Naive thymus-derived CD4-positive, alpha-beta T cell (primary cell): ENCODE measurements at places on chromosomes 7 and 10.

GRCh38 chr7:2287745-2288144 is 26.5 kb downstream of the SNX8 start:
- no peak overlapping the region for H3K4me3 ChIP-seq
- H3K27me3 ChIP-seq, result no peaks in the 10 kb centered on the region
- no peak for DNase-seq
- H3K36me3 ChIP-seq, result no peaks in the 10 kb centered on the region

DNA sequence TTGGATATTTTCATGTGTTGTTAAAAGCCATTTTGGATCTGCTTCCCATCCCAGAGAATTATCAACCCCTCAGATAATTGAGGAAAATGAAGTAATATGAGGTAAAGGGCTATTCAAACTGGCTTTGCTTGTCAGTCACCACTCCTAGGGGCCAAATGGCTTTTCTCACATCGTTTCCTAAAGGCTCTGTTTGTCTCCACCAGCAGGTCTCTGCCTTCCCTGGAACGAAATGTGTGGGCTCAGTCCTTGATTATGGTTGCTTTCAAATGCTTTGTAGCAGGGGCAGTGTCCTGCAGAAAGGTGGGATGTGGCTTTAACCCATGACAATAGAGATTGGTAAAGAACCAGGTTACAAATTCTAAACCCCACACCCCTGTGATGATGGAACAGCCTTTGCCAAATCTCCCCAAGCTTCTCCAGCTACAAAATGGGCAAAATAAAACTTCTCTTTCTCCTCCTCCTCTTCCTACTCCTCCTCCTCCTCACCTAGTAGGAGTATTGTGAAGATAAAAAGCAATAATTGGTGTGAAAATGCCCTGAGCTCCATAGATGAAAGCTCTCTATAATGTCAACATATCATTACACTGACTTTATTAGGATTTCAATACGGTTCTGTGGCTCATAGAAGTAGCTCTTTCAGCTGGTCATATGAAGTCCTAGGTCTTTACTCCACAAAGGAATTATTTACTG is 127.6 kb downstream of the CHN2 start:
- no peaks in the 10 kb centered on the region for H3K4me1 ChIP-seq
- no peak for DNase-seq
- no peaks in the 10 kb centered on the region for H3K36me3 ChIP-seq
- no peak overlapping the region for H3K27ac ChIP-seq

GRCh38 chr7:157339777-157340677 is 3.2 kb downstream of the DNAJB6 start:
- H3K27ac ChIP-seq, result no peak overlapping the region
- peak overlapping the region; percentile 32 for H3K4me3 ChIP-seq
- peak; percentile 72 for DNase-seq
- no peaks in the 10 kb centered on the region for H3K27me3 ChIP-seq
- peaks cover 3% of the 10 kb centered on the region for H3K36me3 ChIP-seq
- peaks cover 27% of the 10 kb centered on the region for H3K4me1 ChIP-seq

GRCh38 chr10:128096486-128097199 is 29.6 kb downstream of the MKI67 start:
- no peaks in the 10 kb centered on the region for H3K36me3 ChIP-seq
- H3K27ac ChIP-seq, result no peak overlapping the region
- H3K27me3 ChIP-seq, result no peaks in the 10 kb centered on the region
- peaks cover 25% of the 10 kb centered on the region for H3K4me1 ChIP-seq
- no peak overlapping the region for H3K4me3 ChIP-seq
- DNase-seq, result no peak

DNA sequence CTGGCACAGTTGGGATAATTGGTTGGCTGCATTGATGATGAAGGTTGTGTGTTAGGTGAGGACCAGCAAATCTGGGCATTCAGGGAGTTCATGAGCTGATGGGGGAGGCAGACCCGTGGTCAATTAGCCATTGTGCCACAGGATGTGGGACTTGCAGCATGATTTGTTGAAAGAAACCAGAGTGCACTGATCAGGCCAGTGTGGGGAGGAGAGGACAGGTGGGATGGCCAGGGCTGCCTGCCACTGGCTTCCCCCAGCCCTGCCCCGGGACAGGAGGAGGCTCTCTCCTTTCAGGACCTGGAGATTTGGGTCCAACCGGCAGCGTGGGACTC is 4.3 kb downstream of the CLIP2 start:
- no peak overlapping the region for H3K4me3 ChIP-seq
- peaks cover 11% of the 10 kb centered on the region for H3K4me1 ChIP-seq

- no peaks in the 10 kb centered on the region for H3K27me3 ChIP-seq
- no peak for DNase-seq
- H3K27ac ChIP-seq, result no peak overlapping the region
- H3K4me1 ChIP-seq, result no peaks in the 10 kb centered on the region
- H3K36me3 ChIP-seq, result no peaks in the 10 kb centered on the region
Measured at GRCh38 chr10:15630353-15630752, 89.4 kb downstream of the ITGA8 start.

GRCh38 chr7:114548081-114548980 is 133.7 kb downstream of the FOXP2 start:
- no peak for DNase-seq
- H3K27me3 ChIP-seq, result no peaks in the 10 kb centered on the region
- no peak overlapping the region for H3K4me3 ChIP-seq
- H3K36me3 ChIP-seq, result no peaks in the 10 kb centered on the region

DNA sequence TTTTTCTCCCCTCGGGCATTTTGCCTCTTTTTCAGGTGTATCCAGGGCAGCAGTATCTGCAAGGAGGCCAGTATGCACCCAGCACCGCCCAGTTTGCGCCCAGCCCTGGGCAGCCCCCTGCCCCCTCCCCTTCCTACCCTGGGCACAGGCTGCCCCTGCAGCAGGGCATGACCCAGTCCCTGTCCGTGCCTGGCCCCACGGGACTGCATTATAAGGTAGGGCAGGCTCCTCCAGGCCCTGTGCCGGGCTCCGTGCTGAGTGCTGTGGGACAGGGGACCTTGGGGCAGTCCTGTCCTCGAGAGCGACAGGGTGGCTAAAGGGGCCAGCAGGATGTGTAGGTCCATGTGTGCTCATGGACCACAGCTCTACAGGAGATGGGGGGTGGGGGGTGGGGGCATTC is 10.6 kb downstream of the ZMIZ2 start:
- peaks cover 5% of the 10 kb centered on the region for H3K36me3 ChIP-seq
- no peak overlapping the region for H3K4me3 ChIP-seq
- no peak overlapping the region for H3K27ac ChIP-seq
- H3K4me1 ChIP-seq, result peaks cover 10% of the 10 kb centered on the region

- no peaks in the 10 kb centered on the region for H3K27me3 ChIP-seq
- no peak overlapping the region for H3K27ac ChIP-seq
- H3K36me3 ChIP-seq, result no peaks in the 10 kb centered on the region
- no peaks in the 10 kb centered on the region for H3K4me1 ChIP-seq
Measured at GRCh38 chr7:26090927-26091519, 61.0 kb upstream of the NFE2L3 start.

DNA sequence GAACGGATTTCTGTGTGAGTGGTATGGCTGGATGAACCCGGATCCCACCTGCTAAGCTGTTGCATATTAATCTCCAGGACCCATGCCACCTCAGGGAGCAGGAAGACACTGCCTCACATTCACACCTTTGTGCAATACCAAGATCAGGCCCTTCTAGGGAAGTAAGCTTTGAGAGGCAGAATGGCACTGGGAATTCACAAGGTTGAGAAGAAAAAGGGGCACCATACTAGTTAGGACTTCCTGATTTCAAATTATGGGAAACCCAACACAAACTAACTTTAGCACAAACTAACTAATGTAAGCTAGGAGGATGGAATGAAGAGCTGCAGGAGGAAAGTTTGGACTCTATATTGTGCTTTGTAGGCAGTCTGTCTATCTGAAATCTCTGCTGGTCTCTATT is 71.3 kb downstream of the TBXAS1 start:
- H3K27me3 ChIP-seq, result no peaks in the 10 kb centered on the region
- H3K4me1 ChIP-seq, result no peaks in the 10 kb centered on the region
- H3K36me3 ChIP-seq, result no peaks in the 10 kb centered on the region
- no peak overlapping the region for H3K27ac ChIP-seq

GRCh38 chr7:151472644-151473380 is 32.9 kb upstream of the CRYGN start:
- peaks cover 15% of the 10 kb centered on the region for H3K4me1 ChIP-seq
- no peak overlapping the region for H3K4me3 ChIP-seq
- no peak overlapping the region for H3K27ac ChIP-seq
- no peak for DNase-seq
- H3K36me3 ChIP-seq, result peaks cover 6% of the 10 kb centered on the region
- no peaks in the 10 kb centered on the region for H3K27me3 ChIP-seq

DNA sequence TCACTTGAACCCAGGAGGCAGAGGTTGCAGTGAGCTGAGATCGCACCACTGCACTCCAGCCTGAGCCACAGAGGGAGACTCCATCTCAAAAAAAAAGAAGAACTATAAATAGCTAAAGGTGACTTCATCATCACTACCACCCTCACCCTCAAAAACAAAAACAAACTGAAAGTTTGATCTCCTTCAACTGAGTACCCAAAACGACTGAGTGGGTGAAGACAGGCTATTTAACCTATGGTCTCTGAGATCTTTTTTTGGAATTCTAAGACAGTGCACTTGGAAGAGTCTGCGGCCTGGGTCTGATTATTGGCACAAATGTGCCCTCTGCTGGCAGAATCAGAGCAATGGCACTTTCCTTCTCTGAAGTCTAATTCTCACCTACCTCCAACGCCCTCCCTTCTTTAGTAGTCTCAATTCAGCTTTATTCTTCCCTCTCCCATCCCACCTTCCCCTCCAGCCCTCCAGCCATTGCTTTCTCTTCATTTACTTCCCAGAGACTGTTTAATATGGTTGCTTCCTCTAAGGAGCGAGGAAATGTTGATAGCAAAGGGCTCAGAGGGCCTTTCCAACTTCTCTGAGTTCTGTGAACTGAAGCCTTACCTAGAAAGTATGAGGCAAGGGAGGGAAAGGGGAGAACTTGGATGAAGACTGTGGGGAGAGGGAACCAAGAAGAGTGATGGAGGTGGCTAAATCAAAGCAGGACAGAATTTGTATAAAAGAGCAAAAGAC is 2.9 kb upstream of the MYOZ1 start:
- H3K36me3 ChIP-seq, result no peaks in the 10 kb centered on the region
- no peak overlapping the region for H3K4me3 ChIP-seq
- peak; percentile 33 for DNase-seq
- H3K27ac ChIP-seq, result no peak overlapping the region
- no peaks in the 10 kb centered on the region for H3K27me3 ChIP-seq

GRCh38 chr7:106678795-106679152 is 17.8 kb upstream of the CCDC71L start:
- H3K27ac ChIP-seq, result no peak overlapping the region
- DNase-seq, result no peak
- H3K4me3 ChIP-seq, result no peak overlapping the region
- H3K36me3 ChIP-seq, result no peaks in the 10 kb centered on the region

- H3K4me1 ChIP-seq, result peaks cover 9% of the 10 kb centered on the region
- no peak overlapping the region for H3K27ac ChIP-seq
Measured at GRCh38 chr10:103854686-103855391, 537 bp downstream of the SH3PXD2A start.

- DNase-seq, result no peak
- no peaks in the 10 kb centered on the region for H3K36me3 ChIP-seq
- H3K27me3 ChIP-seq, result no peaks in the 10 kb centered on the region
- no peak overlapping the region for H3K27ac ChIP-seq
- no peak overlapping the region for H3K4me3 ChIP-seq
Measured at GRCh38 chr7:118938845-118939244, 714.3 kb downstream of the ANKRD7 start.

DNA sequence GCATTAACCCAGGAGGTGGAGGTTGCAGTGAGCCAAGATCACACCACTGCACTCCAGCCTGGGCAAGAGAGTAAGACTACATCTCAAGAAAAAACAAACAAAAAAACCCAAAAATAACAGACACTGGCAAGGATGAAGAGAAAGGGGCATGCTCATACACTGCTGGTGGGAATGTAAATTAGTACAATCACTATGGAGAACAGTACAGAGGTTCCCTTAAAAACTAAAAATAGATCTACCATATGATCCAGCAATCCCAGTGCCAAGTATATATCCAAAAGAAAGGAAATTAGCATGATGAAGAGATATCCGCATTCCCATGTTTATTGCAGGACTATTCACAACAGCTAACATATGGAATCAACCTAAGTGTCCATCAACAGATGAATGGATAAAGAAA is 66.4 kb upstream of the PLA2G12B start:
- no peaks in the 10 kb centered on the region for H3K4me1 ChIP-seq
- H3K4me3 ChIP-seq, result no peak overlapping the region
- DNase-seq, result no peak
- no peaks in the 10 kb centered on the region for H3K27me3 ChIP-seq
- peaks cover 25% of the 10 kb centered on the region for H3K36me3 ChIP-seq
- H3K27ac ChIP-seq, result no peak overlapping the region

- H3K27me3 ChIP-seq, result no peaks in the 10 kb centered on the region
- peak overlapping the region; percentile 15 for H3K4me3 ChIP-seq
- H3K36me3 ChIP-seq, result peaks cover 3% of the 10 kb centered on the region
- peak overlapping the region; percentile 58 for H3K27ac ChIP-seq
Measured at GRCh38 chr10:61942604-61943461, 41.3 kb downstream of the ARID5B start.

- DNase-seq, result no peak
- no peaks in the 10 kb centered on the region for H3K4me1 ChIP-seq
- H3K36me3 ChIP-seq, result no peaks in the 10 kb centered on the region
- H3K27ac ChIP-seq, result no peak overlapping the region
- no peak overlapping the region for H3K4me3 ChIP-seq
Measured at GRCh38 chr7:3267966-3268690, 32.9 kb upstream of the SDK1 start.

- H3K36me3 ChIP-seq, result no peaks in the 10 kb centered on the region
- DNase-seq, result no peak
- no peaks in the 10 kb centered on the region for H3K4me1 ChIP-seq
- no peak overlapping the region for H3K27ac ChIP-seq
Measured at GRCh38 chr7:135900065-135900546, 77.1 kb downstream of the MTPN start.

DNA sequence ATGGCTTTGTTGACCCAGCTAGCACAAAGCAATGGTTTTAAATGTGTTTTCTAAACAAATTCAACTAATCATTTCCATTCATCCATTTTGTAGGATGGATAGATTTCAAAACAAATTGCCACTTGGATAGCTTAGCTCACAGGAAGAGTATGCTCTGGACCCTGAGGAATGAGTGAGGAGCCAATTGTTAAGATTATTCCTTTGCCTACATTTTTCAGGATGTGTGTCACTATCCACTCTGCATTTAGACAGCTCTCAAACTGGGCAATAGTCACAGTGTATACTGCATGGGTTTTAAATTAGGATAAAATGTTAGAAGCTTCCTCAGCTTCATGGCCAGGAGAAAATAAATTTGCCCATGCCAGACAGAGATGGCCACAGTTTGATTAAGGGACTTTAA is 605.6 kb upstream of the TEX47 start:
- H3K4me3 ChIP-seq, result no peak overlapping the region
- H3K27me3 ChIP-seq, result no peaks in the 10 kb centered on the region
- no peak for DNase-seq
- no peaks in the 10 kb centered on the region for H3K4me1 ChIP-seq

GRCh38 chr7:80127412-80128160 is 7.0 kb upstream of the GNAI1 start:
- no peak overlapping the region for H3K27ac ChIP-seq
- no peaks in the 10 kb centered on the region for H3K36me3 ChIP-seq
- DNase-seq, result no peak
- H3K4me3 ChIP-seq, result no peak overlapping the region

GRCh38 chr7:3188946-3189345 is 112.1 kb upstream of the SDK1 start:
- no peaks in the 10 kb centered on the region for H3K4me1 ChIP-seq
- H3K27me3 ChIP-seq, result no peaks in the 10 kb centered on the region
- no peak for DNase-seq
- H3K27ac ChIP-seq, result no peak overlapping the region
- H3K4me3 ChIP-seq, result no peak overlapping the region
- H3K36me3 ChIP-seq, result no peaks in the 10 kb centered on the region

GRCh38 chr7:158527915-158528502 is 59.6 kb downstream of the PTPRN2 start:
- H3K27me3 ChIP-seq, result no peaks in the 10 kb centered on the region
- H3K4me3 ChIP-seq, result no peak overlapping the region
- DNase-seq, result no peak
- H3K36me3 ChIP-seq, result no peaks in the 10 kb centered on the region
- H3K27ac ChIP-seq, result no peak overlapping the region
- no peaks in the 10 kb centered on the region for H3K4me1 ChIP-seq
